ENCODE measurements at places on chromosomes 12 and 14. TPM values are rescaled to one million over a fixed set of nuclear protein-coding genes. Genes with fewer than 3 reads are reported as not detected.

DNA sequence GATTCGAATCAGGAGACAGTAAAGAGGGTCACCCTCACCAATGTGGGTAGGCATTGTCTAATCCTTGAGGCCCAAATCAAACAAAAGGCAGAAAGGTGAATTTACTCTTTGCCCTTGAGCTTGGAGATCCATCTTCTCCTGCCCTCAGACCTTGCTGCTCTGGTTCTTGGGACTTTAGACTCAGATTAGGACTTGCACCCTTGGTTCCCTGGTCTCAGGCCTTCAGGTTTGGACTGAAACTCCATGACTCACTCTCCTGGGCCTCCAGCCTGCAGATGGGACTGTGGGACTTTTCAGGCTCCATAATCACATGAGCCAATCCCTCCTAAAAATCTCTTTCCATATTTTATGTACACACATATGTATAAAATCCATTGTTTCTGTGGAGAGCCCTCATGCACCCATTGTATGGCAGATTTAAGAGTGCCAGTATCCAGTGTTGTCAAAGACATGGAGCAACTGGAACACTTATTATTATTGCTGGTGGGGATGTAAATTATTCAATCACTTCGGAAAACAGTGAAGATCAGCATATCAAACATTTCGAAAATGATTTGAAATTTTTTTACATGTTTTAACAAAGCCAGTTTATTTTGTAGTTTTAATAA lies 48.7 kb downstream of the EID3 start:
- DNase-seq = no peak

The CKAP4 gene
- total RNA-seq = 93.3 TPM

The MIP gene
- not detected for total RNA-seq

- no peak for DNase-seq
Observed at GRCh38 chr14:81033698-81034240, 78.3 kb downstream of the TSHR start.

- DNase-seq = peak; percentile 75
Observed at GRCh38 chr12:31369712-31370521, 44.0 kb upstream of the SINHCAF start.

GRCh38 chr14:24690492-24690891 lies 56.5 kb upstream of the GZMB start:
- DNase-seq = no peak

The ARID4A gene
- total RNA-seq = 39.5 TPM

DNA sequence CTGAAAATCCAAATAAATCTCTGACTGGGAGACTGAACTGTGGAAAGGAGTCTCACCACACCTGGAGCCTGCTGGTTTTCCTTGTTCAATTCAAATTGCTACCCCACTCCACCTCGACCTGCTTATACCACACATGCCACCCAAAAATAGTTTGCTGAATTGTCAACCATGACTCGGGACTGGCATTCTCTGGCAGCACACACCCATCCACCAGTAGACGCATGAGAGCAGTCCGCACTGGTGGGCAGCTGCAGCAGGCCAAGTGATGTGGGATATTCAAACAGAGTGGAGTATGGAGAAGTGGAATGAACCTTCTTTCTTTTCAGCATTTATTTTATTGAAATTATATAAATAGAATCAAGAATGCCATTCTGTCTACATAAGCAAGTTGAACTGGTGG lies 38.7 kb upstream of the SYCP3 start:
- DNase-seq = no peak

- no peak for DNase-seq
Observed at GRCh38 chr14:36054353-36055051, 122.0 kb downstream of the PTCSC3 start.

The SLCO1B1 gene
- not detected for total RNA-seq

- DNase-seq = no peak
Observed at GRCh38 chr14:60981633-60982455, 799 bp downstream of the SLC38A6 start.

Data from urinary bladder (tissue), 4 donors.